ENCODE measurements at places on chromosomes 2 and 18.
A peak's percentile ranks its signal among the peaks of the same experiment; 100 is the strongest.

- no peak for DNase-seq
Measured at GRCh38 chr2:39719317-39719716, 53.6 kb downstream of the TMEM178A start.

- DNase-seq: no peak
Measured at GRCh38 chr2:54330926-54331835, 75.2 kb upstream of the TSPYL6 start.

- peak; percentile 41 for DNase-seq
Measured at GRCh38 chr18:35949903-35950627, 22.4 kb upstream of the RMP24 start.

GRCh38 chr2:217293046-217293445, 433.2 kb upstream of the TNP1 start:
- no peak for DNase-seq

DNA sequence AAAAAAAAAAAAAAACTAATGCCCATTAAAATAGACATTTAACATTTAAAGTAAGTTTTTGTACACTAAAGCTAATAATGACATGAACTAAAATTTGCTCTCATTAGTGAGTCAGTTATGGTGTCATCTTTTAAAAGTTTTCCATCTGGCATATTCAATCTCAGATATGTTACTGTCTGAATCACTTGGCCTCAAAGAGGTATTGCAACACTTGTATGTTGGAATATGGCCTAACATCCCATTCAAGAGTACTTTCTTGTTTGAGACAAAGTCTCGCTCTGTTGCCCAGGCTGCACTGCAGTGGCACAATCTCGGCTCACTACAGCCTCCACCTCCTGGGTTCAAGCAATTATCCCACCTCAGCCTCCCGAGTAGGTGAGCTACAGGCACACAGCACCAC, 169.7 kb downstream of the TMEM163 start:
- no peak for DNase-seq

GRCh38 chr18:55821219-55821618, 233.2 kb upstream of the TCF4 start:
- DNase-seq: no peak

GRCh38 chr18:54109131-54109683, 115.3 kb downstream of the MBD2 start:
- peak; percentile 8 for DNase-seq

GRCh38 chr2:218089259-218089658, 20.2 kb downstream of the RUFY4 start:
- DNase-seq: no peak

- DNase-seq: no peak
Measured at GRCh38 chr2:67619204-67619603, 222.1 kb downstream of the ETAA1 start.

GRCh38 chr18:41618147-41618546, 336.9 kb upstream of the PIK3C3 start:
- DNase-seq: no peak

GRCh38 chr18:46158499-46158898, 54.3 kb downstream of the HAUS1 start:
- DNase-seq: no peak

GRCh38 chr18:32775628-32776027, 2.8 kb upstream of the KLHL14 start:
- no peak for DNase-seq

- peak; percentile 54 for DNase-seq
Measured at GRCh38 chr2:55175254-55176093, 56.6 kb downstream of the CLHC1 start.

- no peak for DNase-seq
Measured at GRCh38 chr2:98487806-98488189, 43.1 kb downstream of the INPP4A start.

GRCh38 chr2:22037274-22037673, 913.5 kb downstream of the TDRD15 start:
- no peak for DNase-seq

DNA sequence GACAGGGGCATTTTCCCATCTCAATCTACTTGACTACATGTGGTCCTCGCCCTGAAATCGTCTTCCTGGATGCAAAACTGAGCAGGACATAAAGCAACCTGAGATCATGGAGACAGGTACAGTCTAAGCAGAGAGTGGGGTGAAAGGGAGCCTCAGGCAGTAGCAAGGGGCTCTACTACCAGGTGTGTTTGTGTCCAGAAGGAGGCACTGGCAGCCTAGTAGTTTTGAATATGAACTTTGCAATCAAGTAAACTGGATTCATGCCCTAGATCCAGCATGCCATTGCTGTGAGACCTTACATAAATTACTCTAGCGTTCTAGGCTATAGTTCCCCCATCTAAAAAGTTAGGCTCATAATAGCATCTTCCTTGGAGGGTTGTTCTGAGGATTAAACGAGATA, 147.4 kb downstream of the TXNL1 start:
- no peak for DNase-seq

- peak; percentile 49 for DNase-seq
Measured at GRCh38 chr2:73823916-73824523, 4.7 kb upstream of the STAMBP start.

DNA sequence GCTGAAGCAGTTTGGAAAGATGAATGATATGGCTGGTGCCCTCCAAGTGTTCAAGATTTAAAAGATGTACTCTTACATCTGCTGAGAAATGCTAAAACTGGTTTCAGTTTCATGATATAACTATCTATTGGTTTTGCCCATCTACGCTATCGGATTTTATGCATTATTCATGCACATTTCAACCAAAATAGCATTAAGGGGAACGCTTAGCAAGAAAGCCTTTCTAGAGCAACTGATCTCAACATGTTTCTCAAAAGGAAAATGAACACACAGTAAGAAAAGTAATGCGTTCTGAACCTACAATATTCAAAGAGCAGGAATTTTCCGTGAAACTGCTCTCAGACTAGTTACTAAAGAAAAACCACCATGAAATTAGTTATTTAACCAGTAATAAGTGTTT, 93.9 kb downstream of the CABYR start:
- DNase-seq: no peak

- no peak for DNase-seq
Measured at GRCh38 chr18:52426041-52426440, 86.0 kb downstream of the DCC start.

DNA sequence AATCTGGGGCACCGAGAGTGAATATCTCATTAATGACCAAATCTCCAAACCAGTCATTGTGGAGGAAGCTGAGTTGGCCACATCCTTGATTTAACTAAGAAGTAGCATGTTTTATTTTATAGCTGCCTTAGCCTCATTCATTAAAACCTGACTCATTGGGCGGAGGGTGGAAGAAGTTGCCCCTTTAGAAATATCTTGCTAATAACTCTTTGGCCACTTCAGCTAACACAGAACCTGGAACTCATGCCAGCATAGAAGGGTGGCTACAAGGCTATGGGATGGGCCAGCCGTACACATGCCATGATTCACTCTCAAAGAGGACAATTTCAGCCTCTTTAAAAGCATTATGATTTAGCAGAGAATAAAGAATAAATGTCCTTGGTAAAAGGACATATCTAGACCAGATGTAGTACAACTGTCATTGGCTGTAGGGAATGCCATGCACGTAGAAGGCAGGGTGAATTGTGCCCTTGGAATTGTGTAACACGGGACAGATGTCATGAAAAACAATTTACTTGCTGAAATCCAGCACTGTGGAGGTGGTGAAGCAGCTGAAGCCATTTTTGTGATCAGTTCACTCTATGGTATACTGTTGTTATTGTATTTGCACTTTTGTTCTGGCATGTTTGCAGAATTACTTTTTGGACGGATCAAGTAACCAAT, 330.0 kb downstream of the PLCL1 start:
- no peak for DNase-seq

DNA sequence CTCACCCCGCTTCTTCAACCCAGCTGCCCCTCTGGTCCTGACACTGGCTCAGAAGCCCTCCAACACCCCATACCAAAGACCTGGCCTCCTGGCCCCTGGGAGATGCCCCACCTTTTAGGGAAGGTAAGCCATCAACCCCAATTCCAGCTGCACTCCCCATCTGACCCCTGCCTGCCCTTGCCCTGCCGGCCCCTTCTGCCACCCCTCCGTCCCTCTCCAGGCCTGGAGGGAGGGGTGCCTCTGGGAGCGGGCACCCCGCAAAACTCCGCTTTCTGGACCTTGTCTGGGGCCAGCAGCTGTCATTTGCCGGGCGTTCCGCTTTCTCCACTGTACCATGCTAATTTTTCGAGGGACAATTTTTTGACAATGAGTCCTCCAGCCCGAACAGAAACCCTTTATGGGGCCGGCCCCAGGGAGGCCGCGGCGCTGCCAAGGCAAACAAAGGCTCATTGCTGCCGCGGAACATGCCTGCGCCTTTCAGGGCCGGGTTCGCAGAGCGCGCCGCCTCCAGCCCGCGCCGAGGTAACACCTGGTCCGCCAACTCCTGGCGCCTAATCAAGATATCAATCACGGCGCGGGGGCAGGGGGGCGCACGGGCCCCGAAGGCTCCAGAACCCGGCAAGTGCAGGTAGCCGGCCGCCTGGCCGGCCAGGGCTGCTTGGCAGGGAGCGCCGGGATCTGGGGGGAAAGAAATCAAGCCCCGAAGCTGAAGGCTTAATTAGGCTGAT, 96.0 kb downstream of the INHBB start:
- no peak for DNase-seq

GRCh38 chr18:70419526-70419925, 130.7 kb downstream of the SOCS6 start:
- DNase-seq: no peak

DNA sequence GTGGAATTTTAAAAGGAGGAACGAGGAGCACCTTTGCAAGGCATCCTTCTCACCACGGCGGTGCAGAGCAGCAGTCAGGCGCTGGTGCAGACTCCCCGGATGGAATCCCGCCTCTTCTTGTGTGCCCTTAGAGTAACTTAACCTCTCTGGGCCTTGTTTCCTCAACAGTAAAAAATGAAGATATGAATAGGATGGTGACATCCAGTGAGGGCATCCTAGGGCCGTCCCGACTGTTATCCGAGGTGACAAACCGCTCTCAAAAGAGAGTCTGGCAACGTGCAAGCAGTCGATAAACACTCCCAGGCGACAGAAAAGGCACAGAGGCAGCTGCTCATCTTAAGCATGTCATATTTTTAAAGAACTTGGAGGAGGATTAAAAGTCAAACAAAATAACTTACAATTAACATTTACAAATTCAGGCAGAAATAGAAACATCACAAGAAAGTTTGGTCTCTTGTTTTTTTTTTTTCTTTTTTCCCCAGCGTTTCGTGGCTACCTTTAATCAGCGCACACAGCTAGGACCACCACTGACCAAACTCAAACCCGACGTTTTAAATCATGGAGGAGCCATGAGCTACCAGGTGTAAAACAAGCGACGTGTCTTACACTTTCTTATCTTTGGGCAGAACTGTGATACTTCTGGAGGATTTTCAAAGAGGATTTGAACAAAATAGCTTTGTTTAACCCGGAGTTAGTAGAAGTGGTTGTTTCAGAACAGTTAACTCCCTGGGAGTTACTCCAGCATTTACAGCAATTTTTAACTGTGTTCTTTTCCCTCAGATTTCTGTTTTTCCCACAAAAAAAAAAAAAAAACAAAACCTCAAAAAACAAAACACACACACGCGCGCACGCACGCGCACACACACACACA, 2.1 kb downstream of the MBP start:
- no peak for DNase-seq

DNA sequence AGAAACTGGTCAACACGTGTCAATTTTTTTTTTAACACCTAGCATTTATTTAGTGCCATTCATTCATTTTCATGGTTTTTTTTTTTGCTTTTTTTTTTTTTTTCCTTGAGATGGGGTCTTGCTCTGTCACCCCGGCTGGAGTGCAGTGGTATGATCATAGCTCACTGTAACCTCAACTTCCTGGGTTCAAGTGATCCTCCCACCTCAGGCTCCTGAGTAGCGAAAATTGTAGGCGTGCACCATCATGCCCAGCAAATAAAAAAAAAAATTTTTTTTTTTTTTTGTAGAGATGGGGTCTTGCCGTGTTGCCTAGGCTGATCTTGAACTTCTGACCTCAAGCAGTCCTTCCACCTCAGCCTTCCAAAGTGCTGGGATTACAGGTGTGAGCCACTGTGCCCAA, 21.1 kb downstream of the USP14 start:
- DNase-seq: no peak

DNA sequence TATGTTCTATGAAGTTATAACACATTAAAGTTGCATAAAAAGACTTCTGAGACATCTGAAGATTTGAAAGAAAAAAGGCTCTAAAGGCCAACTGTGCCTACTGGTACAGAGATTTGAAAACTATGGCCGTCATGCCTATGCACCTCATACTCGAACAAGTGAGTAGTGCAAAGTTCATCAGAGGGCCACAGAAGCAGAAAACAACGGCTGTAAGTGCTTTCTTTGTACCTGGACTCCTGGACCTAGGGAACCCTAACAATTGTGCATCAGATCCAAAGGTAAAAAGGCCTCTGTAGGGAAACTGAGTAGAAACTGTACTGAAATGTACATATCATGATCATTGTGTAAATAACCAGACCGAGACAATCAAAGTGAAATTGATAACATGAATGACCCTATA, 230.4 kb upstream of the CHST9 start:
- no peak for DNase-seq

GRCh38 chr2:216352653-216353270, 19.5 kb downstream of the MARCHF4 start:
- no peak for DNase-seq

DNA sequence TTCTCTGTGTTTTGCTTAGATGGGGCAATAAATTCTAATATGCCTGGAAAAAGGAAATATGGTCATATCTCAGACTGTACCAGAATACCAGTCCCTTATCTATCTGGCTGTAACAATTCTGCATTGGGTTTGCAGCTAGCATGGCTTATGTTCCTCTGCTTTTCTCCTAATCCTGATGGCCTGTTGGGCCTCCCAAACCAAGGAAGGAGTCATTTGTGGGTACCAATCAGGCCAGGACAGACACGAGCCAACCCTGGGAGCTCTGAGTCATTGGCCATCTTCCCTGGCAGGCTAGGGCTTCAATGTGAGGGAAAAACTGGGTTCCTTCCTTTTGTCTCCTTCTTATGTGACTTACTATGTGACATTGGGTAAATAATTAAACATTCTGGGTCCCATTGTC, 12.0 kb downstream of the SMARCAL1 start:
- DNase-seq: no peak

DNA sequence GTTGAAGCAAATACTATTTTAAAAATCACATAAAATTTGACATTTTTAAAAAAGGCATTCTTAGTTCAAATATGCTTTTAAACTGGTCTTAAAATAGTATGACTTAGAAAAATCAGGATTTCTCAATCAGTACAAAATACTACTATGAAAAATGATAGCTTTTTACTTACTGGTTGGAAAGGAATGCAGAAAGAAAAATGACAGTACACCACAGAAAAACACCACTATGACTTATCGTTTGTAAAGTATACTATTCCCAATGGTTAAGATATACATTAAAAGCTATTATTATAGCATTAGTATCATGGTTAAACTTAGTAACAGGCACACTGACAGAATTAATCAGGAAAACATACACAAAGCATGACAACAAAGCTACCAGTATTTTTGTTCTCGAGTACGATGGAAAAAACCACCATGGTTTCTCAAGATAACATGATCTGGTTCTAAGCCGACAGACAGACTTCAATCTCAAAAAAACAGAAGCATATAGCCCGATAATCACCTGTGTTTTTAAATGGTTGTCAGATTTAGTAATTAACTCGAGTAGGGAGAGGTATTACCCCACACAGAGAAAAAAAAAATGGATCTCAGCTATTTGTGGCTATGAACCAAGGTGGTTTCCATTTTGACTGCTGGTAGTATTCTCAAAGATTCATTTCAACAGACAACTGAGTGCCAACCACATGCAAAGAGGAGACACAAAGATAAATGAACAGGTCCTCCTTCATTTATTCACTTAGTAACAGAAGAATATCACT, 39.1 kb downstream of the CUL3 start:
- no peak for DNase-seq

- DNase-seq: no peak
Measured at GRCh38 chr2:20571231-20571630, 79.7 kb downstream of the HS1BP3 start.
